Stimulated activated CD4-positive, alpha-beta T cell treated with anti-CD3 and anti-CD28 coated beads, Interleukin-4, amount 100 ng/mL, for 4 hours (primary cell): ENCODE measurements at places on chromosomes 11 and 22.

- no peak for DNase-seq
Observed at GRCh38 chr11:114211444-114212121, 84.6 kb upstream of the NNMT start.

DNA sequence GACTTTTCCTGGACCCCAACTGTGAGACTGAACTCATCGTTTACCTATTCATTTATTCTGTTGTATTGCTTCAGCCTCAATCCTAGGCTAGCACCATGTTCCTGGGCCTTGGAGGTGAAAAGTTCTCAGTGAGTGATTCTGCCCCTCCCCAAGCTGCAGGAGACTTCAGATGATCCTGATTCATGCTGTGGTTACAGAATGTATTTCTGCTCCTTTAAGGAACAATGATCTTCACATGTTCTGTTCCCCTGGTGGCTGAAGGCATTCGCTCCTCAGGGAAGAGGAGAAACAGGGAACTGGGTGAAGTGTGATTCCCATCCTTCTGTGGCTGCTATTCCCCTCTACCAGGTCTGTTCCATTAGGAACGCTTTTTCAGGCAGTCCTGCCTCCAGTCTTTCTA lies 2.4 kb downstream of the OR52E1 start:
- no peak for DNase-seq

DNA sequence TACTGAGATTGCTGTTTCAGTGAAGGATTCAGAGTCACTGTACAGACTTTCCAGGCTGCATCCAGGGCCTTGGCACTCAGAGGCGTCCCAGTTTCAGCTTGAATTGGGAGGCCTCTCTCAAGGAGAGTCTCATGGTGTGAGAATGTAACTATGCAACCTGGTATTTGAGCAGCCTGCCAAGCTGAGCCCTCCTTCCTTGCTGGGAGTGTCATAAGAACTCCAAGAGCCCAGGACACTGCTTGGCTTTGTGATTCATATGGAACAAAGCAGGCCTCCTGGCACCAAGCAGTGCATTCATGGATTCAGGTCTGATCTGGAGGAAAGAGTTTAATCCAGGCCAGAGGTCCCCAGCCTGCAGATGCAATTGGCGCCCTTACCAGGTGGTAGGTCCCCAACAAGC lies 171.7 kb downstream of the DBX1 start:
- no peak for DNase-seq

DNA sequence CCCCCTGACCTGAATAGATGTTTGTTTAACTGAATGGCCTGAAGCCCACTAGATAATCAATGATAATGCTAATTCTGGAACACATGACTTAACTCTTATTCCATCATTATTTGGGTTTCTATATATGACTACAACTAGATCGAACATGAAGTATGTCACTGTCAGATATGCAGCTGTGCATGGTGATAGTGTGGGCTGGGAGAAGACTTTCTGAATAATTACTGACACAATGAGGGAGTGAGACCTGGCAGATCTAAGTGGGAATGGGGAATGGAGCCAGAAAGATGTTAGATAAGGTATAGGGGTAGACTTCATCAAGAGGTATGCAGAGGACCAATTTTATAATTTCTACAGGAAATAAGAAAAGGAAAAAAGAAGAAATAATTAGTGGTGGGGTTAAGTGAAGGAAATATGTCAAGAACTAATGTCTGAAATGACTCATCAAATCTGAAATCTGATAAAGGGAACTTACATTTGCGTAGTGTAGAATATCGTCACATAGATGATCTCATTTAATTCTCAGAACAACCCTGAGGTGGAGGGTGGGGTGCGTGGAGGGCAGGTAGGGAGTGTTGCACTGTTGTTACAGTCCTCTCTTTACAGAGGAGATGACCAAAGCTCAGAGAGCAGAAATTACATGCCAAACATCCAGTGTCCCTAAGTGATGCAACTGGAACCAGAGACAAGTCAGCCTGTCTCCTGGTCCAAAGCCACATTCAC lies 68.2 kb upstream of the EED start:
- peak; percentile 27 for DNase-seq

DNA sequence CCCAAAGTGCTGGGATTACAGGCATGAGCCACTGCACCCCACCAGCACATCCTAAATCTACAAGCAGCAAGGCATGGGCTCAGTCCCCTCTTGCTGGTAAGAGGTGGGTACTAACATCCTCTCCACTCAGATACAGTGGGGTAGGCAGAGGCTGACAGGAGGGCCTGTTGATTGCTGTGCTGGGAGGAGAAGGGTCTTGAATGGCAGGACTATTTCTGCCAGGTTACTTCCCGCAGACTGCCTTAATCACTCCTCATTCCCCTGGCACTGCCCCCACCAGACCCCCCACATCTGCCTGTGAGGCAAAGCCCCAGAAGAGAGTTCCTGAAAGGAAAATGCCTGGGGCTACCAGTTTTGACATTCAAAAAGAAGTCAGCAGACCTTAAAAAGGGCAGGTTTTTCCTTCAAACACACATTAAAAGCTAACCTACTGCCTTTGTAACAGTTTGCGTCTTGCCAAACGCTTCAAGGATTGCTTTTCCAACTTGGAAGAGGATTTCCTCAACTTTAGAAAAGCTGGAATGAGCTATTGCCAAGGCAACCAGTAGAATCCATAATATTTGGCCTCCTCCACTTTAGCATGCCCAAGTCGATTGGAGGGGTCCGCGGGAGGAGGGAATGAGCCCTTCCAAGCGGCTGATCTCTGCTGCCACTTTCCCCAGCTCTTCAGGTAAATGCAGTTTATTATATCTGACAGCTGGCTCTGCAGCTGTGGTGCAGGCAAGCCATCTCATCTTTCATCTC lies 62.0 kb downstream of the FDX1 start:
- no peak for DNase-seq

- no peak for DNase-seq
Observed at GRCh38 chr11:110126936-110127335, 33.7 kb downstream of the ZC3H12C start.

- DNase-seq, result no peak
Observed at GRCh38 chr11:78080818-78081495, 1.3 kb upstream of the NDUFC2 start.

DNA sequence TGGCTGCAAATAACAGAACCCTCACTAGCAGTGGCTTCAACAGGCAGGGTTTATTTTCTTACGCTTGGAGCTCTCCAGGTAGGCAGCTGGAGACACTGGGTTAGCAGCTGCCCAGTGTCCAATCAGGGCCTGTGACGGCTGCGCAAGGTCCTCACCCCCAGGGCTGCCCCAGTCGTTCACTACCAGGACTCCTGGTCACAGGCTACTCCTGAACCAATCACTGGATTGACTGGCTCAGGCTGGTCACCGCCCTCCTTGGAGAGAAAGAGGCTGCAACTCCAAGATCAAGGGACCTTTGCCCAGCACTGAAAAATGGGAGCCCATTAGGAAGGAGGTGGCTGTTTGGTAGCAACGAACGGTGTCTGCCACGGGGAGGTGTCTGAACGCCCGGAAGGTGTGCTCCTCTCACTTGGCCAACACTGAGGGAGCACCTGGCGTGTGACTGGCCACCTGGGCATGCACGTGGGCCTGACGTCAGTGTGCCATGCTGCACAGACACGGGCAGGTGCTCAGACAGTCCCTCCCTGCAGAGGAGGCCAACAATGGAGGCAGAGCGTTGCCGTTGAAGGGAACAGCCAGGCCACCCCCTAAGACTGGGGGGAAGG lies 5.1 kb downstream of the ARSA start:
- no peak for DNase-seq

- no peak for DNase-seq
Observed at GRCh38 chr11:100545970-100546369, 141.1 kb upstream of the ARHGAP42 start.

- no peak for DNase-seq
Observed at GRCh38 chr11:68651208-68651984, 32.9 kb upstream of the GAL start.

DNA sequence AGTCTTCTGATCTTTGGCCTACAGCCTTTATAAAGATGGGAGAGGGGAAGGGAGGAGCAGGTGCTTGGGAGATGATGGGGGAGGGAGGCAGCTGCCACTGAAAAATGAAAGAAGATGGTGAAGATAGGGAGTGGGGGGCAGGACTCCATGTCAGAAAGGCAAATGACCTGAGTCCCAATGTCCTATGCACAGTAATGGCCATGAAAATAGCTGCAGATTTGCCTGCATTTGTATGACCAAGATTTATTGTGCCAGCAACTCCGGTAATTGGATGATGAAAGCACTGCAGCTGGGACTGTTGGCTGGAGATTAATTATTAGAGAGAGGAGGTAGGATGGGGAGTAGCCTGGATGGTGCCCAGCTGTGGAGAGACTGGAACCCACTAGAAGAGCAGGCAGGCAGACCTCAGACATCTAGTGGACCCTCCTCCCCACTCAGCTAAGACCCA lies 36.1 kb downstream of the NEU3 start:
- DNase-seq, result no peak

DNA sequence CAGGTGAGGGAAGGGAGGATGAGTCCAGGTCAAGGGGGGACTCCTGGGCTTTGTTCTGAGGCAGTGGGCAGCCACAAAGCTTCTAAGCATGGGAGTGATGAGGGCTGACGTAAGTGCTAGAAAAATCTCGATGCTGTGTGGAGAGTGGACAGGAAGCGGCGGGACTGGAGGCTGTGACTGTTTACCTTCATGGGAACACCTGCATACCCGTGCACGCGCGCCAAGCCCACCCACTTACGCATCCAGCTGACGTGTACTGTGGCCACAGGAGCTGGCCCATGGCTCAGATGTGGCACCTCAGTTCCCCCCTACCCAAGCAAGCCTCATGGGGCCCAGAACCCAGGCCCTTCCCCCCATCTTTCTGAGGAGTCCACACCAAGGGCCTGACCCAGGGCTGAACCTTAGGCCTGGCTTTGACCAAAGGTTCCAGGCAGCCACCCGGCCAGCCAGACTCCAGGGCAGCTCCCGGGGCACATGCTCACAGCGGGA lies 14.0 kb downstream of the MYRF start:
- no peak for DNase-seq

DNA sequence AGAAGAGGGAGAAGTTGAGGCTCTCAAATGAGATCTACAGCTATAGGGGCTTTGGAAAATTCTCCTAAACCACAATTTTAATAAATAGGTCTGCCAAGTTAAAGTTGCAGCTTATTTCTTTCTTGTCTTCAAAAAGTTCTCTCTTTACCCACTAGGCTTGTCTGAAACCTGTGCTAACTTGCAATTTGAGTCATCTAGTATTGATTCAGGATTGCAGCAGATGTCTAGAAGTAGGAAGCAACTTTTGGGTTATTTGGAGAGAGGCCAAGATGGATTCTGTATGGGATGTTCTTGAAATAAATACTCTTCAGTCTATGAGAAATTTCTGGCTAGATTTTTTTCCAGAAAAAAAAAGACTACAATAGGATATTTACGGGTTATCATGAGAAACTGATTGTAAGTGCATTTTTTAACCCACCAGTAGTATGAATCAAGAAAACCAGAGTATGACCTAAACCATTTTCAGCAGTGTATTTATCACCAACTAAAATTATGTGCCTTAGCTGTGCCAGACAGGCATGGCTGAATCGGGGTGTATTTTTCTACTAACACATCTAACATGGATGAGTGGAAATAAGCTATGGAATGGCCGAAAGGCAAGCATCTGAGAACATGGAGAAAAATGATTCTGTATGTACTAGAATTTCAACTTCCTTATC lies 4.9 kb upstream of the RAB38 start:
- DNase-seq, result no peak

DNA sequence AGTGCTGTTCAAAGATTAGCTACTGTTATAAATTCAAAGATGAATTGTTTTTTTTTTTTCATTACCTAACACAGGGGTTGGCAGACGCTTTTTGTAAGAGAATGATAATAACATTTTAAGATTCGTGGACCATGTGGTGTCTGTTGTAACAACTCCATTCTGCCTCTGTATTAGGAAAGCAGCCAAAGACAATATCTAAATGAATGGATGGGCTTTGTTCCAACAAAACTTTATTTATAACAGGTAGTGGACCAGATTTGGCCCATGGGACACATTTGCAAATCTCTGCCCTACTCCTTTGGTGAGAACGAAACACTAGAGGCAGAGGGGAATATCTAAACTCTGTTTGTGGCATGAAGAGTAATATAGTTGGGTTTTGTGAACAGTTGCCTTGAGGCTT lies 83.6 kb upstream of the BLID start:
- DNase-seq, result no peak

- DNase-seq, result no peak
Observed at GRCh38 chr11:118634431-118635236, 27.2 kb downstream of the PHLDB1 start.

DNA sequence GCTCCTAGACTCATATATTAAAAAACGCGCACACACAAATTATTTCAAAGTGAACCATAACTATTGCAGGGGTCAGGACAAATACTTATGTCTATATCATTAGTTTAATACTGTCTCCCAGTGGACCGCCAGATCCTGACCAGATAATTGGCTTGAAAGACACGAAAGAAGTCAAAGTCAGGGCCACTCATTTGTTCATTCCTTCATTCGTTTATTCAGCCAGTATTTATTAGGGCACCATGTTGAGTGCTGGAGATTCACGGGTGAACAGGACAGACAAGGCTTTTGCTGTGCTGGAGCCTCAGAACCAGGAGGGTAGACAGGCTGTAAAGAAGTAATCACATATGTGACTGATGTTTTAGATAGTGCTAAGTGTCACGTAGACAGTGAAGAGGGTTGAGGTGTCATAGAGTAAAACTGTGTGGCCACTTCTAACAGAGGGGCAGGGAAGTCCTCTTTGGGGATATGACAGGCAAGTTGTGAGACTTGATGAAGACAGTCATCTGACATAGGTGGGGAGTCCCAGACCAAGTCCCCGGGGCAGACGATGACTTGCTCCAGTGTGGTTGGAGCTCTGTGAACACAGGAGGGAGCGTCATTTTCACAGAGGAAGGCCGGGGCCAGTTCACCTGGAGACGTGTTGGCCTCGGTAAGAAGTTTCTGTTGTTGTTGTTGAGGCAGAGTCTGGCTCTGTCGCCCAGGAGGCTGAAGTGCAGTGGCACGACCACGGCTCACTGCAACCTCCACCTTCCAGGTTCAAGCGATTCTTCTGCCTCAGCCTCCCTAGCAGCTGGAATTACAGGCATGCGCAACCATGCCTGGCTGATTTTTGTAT lies 25.9 kb downstream of the RBX1 start:
- DNase-seq, result no peak

DNA sequence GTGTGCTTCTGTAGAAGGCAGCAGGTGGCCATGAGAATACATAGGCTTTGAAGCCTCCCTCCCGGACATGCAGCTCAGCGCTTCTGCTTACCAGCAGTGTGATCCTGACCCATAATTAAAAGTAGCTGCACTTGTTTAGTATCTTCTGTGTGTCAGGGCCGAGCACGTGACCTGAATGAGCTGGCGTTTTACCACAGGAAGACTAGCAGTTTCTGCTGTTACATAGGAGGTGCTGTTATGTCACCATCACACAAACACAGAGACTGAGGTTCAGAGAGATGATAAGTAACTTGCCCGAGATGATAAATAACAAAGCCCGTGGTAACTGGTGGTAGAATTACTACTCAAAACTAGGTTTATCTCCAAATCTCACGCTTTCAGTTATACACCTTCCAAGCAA lies 329.5 kb downstream of the OPCML start:
- no peak for DNase-seq
